AG20443 (cell line): ENCODE measurements at places on chromosomes 13 and 19.

DNA sequence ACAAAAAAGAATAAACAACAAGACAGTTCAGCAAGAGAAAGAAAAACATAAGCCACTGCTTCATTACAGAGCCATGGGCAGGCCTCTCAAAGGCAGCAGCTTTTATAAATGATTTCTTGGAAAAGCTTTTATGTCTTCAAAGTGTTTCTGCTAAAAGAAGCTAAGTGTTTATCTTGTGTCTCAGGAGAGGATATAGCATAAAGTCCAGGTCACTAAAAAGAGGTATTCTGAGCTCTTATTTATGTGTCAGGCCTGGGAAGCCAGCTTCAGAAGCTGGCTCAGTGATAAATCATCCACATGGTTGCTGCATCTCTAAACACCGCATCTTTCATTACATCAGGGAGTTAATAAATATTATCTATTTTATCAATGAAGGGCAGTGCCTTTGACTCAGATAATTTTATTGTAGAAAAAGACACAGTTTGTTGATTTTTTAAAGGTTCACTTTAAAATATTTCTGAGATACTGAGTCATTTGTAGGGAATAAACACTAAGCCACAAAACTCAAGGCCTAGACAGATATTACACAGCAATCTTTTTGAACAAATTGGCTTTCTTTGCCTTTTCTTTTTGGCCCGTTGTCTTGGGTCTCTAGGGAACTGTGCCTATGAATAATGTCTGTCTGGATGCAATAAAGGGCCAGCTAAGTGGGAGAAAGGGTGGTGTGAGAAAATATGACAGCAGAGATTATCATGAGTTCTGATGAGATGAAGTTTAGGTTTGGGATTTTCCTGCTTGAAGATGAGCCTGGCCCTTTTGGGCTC lies 1086.6 kb downstream of the UQCRFS1 start:
- no peak for DNase-seq

DNA sequence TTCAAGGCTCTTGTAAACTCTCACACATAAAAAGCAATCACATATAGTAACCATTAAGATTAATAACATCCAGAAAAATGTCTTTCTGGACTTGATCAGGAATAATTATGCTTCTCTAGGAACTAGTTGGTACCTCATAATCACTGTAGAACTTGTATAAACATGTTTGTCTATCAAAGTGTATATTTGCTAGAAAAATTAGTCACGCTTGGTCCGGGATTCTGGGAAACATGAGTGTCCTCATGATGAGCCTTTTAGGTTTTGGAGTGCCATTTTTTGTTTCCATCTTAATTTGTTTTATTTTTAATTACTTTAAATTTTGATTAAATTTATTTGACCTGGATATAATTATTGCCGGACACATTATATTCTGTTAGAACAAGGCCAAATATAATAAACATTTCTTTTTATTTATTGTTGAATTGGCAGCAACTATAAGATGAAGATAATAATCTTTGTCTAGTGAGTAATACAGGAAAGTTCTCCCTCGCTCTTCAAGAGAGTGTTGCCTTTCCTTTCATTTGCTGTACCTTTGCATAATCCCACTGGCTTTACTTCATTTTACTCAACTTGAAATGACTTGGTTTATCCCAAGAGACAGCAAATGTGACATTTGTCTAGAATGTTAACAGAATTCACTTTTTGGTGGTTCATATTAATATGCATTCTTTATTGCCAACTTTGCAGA lies 207.0 kb downstream of the NALCN start:
- DNase-seq: no peak

- no peak for DNase-seq
Observed at GRCh38 chr19:35106291-35106583, 9.4 kb upstream of the FXYD3 start.

DNA sequence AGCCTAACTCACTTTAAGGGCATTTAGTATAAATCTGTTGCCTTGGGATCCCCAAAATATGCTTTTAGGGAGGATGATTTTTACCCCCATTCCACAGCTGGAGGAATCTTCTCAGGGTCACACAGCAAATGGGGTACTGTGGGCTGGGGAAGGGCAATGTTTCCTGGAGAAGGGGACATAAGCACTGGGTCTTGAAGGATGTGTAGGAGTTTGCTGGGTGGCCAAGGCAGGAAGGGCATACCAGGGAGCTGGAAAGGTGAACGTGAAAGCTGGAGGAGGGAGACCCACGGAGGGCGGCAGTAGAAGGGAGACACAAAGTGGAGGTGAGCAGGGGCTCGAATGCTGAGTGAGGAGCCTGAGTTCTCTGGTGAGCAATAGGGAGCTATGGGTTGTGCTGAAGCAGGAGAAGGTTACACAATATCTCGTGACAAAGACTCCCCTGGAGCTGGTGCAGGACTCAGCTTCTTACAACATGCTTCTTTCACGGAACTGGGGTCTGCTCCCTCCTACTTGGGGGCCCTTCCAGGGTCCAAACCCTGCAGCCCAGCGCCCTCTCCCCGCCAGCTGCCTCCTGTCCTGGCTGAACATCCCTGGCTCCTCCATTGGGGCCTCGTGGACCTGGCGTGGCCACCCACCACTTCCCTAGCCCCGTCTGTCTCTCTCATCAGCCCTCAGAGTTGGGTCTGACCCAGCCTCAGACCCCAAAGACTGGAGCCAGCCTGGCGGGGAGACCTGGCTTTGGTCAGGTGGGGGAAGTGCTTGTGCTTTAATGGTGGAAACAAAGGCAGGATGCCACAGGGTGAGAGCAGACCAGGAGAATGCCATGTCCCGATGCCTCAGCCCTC lies 11.1 kb downstream of the CILP2 start:
- no peak for DNase-seq

DNA sequence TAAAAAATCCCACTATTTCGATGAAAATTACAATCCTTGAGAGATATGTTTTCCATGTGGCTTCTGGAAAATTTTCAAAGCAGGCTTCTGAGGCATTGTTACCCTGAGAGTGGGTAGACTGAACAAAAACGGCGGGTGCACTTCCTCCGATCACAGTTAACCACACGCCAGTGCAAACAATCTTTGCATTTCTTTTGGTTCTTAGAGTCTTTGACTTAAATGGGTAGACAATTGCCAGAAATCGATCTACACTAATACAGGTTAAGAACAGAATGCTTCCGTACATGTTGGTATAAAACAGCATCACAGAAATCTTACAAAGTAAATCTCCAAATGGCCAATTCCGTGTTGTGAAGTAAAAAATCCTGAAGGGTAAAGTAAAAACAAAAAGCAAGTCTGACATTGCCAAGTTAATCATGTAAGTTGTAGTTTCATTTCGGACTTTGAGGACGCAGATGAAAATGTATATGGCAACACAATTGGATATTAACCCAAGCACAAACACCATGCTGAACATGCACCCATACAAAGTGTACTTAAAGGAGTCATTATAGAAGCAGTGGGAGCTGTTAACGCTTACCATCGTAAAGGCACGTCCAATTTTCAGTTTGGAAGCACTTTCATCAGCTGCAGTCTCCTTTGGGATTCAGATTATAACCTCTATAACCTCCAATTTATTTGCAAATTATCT lies 927 bp downstream of the LPAR6 start:
- no peak for DNase-seq

- DNase-seq: no peak
Observed at GRCh38 chr13:77274126-77274525, 52.8 kb downstream of the MYCBP2 start.

GRCh38 chr13:110354715-110355473 lies 47.8 kb downstream of the COL4A2 start:
- no peak for DNase-seq

GRCh38 chr19:47615714-47616113 lies 6.8 kb downstream of the BICRA start:
- DNase-seq: no peak

GRCh38 chr19:47494211-47494547 lies 10.2 kb upstream of the KPTN start:
- no peak for DNase-seq

GRCh38 chr13:113413898-113414282 lies 39.4 kb downstream of the ADPRHL1 start:
- peak; percentile 66 for DNase-seq

DNA sequence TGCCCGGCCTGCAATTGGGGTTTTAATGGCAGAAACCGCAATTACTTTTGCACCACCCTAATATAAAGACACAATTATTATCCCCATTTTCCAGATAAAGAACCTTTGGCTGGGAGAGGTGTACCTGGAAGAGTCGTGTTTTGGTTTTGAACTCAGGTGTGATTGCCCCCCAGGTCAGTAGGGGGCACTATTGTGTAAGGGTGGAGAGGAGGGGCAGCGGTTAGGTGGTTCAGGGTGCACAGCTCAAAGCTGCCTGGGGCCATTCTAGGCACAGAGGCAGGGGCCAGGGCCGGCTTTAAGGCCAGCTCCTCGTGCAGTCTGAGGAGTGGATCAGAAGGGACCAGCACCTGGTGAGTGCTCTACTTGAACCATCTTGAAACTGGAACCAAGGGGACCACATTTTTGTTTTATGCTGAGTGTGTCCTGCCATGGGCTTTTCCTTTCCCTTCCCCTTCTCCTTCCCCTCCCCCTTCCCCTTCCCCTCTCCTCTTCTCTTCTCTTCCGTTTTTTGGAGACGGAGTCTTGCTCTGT lies 5.8 kb upstream of the FCGRT start:
- DNase-seq: peak; percentile 66

GRCh38 chr19:49442771-49443365 lies 1.5 kb upstream of the SLC17A7 start:
- DNase-seq: peak; percentile 95

DNA sequence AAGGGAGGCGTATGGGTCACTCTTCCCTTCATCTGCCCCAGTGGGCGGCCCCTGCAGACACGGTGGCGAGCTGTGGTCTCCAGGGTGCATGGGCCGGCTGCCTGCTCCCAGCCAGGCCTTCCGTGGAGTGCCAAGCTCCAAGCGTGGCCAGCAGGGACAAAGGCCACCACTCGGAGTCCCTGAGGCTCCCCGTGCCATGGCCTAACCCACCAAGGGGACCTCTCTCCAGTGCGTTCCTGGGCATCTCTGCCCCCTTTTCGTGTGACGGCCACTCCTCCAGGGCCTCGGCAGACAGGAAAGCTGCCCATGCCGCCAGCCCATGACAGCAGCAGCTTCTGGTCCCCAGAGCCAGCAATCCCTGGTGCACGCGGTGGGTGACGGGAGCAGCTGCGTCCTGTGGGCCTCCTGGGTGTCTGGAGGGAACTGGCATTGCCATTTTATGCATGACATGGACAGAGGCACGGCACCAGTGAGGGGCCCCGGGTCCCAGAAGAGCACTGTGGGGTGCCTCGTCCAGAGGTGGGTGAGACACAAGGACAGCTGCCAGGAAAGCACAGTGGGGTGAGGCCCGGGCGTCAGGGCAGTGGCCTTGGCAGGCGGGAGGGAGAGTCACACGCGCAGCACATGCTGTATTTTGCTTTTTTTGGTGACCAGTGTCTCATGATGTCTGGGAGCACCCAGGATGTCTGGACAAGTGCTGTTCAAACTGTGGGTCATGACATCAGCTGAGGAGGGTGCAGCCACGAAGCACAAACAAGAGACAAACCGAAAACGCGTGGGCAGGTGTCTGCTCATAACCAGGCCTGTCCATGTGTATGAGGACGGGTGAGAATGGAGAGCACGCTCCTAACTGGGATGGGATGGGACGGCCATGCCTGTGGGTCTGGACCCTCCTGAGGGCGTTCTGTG lies 32.3 kb downstream of the CEBPG start:
- DNase-seq: no peak

DNA sequence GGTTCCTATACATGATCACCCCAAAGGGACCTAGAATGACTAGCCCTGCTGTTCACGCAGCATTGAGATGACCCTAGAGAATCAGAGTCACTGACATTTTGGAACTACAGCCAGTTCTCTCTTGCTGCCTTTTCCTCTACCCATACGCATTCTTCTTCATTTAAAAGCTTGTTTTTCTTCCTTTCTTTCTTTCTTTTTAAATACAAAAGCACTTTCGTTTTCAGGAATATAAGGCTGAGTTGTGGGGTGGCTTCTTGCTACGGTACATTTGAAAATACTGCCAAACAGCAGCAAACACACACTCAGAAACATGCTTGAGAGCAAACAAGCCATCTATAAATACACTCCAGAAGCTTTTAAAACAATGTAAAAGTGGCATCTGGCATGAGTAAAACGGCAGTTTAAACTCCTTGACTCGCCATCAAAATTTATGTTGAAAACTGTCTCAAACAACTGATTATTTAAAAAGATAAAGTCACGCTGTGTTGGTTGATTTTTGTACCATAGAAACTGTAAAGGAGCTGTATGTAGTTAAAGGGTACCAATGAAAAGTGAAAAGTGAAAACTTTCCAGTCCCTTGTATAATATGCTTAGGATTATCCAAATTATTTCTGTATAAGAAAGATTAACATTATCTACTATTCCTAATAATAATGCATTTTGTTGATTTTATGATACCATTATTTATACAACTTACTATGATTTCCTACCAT lies 95.6 kb downstream of the PCDH9 start:
- DNase-seq: no peak

DNA sequence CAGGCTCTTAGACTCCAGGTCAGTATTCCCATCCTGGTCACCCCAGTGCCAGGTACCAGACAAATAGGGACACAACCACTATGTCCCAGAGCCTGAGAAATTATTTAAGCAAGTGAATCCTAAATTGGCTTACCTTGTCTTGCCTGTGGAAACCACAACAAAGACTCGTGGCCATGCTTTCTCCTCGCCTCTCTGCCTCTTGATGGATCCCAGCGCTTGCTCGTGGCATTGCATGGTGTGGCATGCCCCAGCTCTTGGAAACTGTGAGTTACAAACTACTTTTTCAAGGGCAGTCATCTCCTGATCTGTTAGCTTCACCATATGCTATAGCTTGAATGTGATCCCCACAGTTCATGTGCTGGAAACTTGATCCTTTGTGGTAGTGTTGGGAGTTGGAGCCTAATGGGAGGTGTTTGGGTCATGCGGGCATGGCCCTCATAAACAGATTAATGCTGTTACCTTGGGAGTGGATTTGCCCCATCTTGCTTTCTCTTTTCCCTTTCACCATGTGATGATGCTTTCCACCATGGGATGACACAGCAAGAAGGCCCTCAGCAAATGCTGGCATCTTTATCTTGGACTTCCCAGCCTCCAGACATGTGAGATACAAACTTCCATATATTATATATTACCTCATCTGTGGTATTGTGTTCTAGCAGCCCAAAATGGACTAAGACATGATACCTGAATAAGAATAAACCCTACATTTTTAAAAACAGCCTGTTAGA lies 31.2 kb downstream of the SPRYD7 start:
- DNase-seq: no peak

DNA sequence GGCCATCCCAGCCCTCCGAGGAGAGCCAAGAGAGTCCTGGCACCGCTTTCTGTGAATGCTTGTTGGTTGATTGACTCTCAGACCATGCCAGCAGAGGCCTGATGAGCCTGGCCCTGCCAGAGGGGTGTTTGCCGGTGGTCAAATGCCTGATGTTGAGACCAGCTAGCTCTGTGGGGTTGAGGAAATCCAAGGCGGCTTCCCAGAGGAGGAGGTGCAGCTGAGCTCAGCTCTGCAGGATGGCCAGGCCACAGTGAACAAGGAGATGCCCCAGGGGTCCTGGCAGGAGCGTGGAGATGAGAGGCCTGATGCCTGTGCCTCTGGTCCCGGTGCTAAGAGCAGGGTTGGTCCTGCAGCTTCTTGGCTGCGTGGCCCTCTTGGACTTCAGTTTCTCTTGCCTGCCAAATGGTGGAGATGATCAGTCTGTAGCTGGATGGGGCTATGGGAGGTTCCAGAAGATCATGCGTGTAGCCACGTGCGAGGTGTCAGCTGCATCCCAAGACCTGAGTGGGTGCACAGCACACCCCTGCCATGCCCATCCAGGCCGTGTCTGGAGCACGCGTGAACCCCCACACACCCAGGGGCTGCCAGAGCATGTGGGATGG lies 16.8 kb downstream of the NFIC start:
- no peak for DNase-seq
